ENCODE measurements at places on chromosomes 2 and 18.

DNA sequence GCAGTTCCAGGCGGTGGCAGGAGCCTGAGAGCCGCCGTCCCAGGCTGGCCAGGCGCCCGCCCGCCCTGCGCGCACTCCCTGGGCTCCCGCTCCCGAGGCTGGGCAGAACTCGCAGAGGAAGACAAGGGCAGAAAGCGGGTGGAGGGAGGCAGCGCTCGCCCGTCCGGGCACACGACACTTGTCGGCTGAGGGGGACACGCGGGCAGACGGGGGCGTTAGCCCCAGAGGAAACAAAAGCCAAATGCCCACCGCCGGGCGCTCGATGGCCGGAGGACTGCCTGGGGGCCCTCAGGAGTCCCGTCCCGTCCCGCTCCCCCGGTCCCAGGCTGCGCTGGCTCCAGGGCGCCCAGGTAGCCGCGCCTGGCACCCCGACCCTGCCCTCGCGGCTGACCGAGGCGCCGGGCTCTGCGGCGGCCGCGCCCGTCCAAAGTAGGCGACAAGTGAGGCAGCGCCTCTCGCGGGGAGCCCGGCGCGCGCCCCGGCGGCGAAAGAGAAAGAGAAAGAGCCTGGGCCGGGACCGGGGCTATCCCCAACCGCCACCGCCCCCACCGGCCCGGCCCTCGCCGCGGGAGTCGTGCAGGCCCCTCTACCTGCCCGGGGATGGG lies 491 bp downstream of the L3MBTL4 start:
- DNase-seq, result peak; percentile 87

- DNase-seq, result no peak
These were observed 34.9 kb upstream of the ARMC9 start for GRCh38 chr2:231163414-231164095.

DNA sequence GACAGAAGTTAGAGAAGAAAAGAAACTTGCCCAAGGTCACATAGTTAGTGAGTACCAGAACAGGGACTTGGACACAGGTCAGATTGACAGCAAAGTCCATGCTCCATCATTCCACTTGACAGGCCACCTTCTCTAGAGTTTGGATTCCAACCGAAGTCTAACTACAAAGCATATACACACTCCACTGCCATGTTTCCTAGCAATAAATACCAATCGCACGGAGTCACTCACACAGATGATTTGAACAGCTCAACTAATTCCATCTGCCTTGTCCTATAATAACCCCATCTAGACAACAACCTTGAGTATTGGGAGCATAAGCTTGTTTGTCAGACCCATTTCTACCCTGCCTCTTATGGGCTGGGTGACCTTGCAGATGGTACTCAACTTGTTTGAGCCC lies 334.6 kb upstream of the MGAT5 start:
- DNase-seq, result no peak

GRCh38 chr2:236001166-236001828 lies 166.9 kb downstream of the GBX2 start:
- DNase-seq, result no peak

DNA sequence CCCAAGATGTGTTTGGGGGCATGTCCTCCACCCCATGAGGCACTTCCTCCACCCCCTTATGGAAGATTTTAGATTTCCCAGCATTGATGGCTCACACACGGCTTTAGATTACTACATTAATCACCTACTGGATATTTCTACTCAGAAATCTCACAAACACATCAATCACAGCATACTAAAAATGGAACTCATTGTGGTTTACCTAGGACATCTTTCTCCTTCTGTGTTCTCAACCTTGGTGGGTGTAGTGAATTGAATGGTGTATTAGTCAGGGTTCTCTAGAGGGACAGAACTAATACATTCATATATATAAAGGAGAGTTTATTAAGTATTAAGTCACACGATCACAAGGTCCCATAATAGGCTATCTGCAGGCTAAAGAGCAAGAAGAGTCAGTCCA lies 82.1 kb upstream of the CYRIA start:
- DNase-seq, result no peak

DNA sequence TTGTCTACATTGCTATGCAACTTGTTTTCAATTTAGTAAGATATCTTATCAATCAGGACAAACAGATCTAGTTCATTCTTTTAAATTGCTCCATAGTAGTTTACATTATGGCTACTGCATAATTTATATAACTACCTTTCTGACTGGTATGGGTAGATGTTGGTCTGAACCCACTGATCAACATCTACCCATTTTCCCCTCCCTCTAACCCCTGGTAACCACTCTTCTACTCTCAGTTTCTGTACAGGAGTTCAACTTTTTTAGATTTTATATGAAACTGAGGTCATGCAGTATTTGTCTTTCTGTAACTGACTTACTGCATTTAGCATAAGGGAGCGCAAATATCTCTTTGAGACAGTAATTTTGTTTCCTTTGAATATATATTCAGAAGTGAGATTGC lies 73.2 kb downstream of the ITSN2 start:
- no peak for DNase-seq

GRCh38 chr2:145741181-145741580 lies 1221.3 kb upstream of the ZEB2 start:
- DNase-seq, result no peak

GRCh38 chr2:146807568-146808168 lies 1037.2 kb upstream of the ACVR2A start:
- no peak for DNase-seq

GRCh38 chr2:77169426-77169825 lies 352.8 kb downstream of the LRRTM4 start:
- no peak for DNase-seq

- DNase-seq, result no peak
These were observed 217.8 kb downstream of the BCL11A start for GRCh38 chr2:60335533-60336237.

DNA sequence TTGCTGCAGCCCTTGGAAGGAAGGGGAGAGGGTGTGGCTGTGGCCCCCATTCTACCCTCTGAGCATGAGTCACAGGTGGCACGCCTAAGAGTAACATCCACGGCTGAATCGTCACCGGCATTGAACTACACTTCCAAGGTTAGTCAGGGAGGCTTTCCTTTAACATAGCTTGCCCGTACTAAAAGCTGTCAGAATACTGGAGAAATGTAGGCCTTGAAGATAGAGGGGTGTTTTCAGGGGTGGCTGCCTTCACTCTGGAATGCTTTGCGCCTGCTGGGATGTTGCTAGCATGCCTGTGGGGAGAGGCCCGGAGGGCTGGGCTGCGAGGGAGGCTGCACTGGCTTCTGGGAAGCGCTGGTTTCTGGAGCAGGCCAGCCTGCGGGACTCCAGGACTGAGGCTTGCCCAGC lies 333.7 kb downstream of the AGAP1 start:
- no peak for DNase-seq

- DNase-seq, result no peak
These were observed 240.9 kb upstream of the APCDD1 start for GRCh38 chr18:10213526-10213925.

- DNase-seq, result no peak
These were observed 139.8 kb downstream of the GPD2 start for GRCh38 chr2:156576005-156576404.

GRCh38 chr2:69816923-69817542 lies 12.4 kb upstream of the GMCL1 start:
- DNase-seq, result no peak

DNA sequence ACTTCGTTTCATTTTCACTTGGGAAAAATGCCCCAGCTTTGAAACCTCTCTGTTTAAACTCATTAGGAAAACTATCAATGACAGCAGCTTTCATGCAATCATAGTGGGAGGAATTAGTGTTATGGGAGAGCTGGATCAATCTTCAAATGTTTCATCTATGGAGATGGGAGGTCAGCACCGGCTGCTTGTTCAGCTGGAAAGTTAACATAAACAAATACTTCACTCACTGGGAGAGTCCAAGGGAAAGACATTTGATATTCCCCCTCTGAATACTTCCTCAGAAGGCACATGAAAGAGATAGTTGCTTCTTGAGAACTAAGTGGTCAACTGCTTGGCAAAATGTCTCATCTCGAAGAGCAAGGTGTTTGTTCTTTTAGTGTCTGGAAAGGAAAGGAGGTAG lies 7.3 kb downstream of the LYPD1 start:
- DNase-seq, result no peak

DNA sequence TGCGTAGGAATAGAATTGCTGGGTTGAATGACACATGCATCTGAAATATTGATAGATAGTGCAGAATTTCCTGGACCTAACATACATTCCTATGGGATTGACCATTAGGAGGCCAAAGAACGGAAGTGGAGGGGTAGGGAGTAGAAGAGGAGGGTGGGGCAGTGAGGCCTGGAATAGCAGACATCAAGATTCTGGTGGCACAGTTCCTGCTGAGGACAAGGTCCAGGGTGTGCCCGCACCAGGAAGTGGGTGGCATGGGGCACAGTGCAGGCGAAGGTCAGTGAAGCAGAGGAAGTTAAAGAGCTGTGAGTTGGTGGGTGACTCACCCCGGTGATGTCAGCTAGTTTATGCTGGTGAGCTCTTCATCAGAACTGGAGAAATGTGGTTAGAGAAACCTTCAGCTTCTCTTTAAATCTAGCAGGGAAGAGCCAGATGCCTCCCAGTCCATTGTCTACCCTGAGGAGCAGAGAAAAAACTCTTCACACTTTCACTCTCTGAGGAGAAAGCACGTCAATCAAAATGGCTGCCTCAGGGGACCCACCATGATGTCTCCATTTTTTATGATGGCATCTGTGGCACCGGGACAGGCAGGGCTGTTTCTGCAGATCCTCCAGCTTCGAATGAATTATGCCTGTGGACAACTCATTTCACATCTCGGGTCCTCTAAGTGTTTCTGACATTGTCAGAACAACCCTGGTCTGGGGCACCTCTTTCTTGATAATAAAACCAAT lies 55.9 kb upstream of the CTLA4 start:
- DNase-seq, result peak; percentile 89

- DNase-seq, result no peak
These were observed 209.8 kb downstream of the PHLPP1 start for GRCh38 chr18:62925031-62925688.

- DNase-seq, result no peak
These were observed 86.8 kb upstream of the PXDN start for GRCh38 chr2:1830936-1831619.

- DNase-seq, result no peak
These were observed 201.8 kb upstream of the GALNT5 start for GRCh38 chr2:157055660-157056199.

DNA sequence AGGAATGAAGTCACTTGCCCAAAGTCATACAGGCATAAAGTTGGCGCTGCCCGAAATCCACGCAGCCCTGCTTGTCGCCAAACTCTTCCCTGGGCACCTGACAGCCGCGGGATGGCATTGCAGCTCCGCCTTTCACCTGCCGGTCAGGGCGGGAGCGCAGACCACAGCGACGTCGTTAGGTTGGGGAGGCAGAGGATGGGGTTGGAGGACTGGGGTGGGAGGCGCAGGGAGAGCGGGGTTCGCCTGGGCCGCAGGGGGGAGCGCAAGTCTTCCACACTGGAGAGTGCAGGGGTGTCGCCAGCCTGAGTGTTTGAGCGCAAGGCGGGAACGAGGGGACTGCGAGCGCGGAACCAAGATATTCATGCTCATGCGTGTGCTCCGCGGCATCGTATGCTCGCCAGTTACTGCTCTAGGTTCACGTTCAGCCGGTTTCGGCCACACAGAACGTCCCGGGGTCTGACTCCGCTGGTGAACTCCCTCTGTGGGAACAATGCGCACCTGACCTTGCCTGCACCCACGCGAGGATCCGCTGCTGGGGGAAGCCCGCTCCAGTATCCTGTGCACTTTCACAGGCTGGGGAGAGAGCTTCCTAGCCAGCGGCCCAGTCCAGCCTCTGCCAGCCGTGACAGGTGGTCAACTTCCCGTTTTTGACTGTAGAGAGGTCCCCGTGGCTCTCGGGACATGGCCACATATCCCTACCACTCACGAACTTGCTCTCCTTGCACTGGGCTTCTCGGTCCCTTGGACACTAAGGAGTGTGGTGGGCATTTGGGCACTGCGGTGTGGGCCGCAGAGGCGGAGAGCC lies 767 bp upstream of the NPPC start:
- peak; percentile 42 for DNase-seq

- no peak for DNase-seq
These were observed 73.6 kb downstream of the NPAS2 start for GRCh38 chr2:100893392-100894104.

DNA sequence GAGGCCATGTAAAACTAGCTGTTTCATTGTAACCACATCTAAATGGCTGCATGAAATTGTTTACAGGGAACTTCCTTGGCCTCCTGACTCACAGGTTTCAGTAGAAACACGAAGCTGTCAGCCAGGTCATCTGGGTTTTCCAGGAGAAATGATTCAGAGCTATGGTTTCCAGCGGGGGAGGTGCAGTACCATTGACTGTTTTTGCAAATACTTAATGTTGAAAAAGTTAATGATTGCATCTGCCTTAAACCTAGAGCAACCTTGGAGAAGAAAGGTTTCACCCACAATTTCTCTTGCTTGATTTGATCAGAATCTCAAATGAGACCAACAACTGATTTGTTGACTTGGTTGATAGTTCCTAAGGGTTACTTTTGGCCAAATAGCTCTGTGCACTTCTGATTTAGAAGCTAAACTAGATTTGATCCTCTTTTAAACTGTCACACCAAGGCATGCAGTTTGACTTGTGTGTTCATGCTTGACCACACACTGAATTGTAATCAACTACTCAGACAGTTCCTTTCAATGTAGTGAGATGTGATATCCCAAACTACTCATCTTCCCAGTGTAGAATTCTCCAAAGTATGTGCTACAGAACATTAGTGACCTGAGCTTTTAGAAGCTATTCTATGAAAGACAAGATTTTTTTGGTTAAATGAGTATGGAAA lies 193.5 kb upstream of the CHST9 start:
- no peak for DNase-seq

GRCh38 chr2:26352892-26353291 lies 6.3 kb upstream of the ADGRF3 start:
- DNase-seq, result no peak

DNA sequence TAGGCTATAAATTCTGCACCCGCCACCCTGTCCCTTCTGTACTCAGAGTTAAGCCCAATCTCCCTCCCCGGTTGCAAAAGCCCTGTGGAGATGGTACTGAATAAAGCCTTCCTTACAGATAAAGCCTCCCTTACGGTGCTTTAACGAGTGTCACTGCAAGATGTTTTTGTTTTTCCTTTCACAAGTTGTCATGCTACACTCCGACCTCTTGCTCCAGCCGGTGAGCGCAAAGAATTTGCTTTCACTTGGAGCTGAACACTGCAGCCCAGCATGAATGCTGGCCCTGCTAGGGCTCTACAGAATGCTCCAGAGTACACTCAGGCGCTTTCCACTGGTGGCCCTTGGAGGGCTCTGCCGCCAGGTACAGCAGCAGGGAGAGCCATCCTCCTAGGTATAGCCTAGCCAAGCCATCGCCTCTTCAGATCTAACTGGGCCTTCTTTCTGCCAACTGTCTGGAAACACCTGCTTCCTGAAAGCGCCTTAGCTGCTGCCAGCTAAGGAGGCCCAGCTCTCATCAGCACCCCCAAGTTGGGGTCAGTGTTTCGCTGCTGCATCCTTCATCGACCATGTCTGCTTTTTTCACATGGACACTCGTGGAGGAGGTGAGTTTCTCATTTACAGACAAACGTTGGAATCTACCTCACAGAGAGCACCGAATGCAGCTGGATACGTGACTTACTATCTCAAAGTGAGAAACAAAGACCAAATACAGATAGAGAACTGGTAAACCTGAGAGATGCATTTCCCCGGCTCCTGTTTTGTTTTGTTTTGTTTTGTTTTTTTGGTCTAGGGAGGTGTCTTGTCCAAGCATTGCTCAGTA lies 13.4 kb upstream of the CREG2 start:
- no peak for DNase-seq

GRCh38 chr2:241316825-241317224 lies 1.1 kb downstream of the SEPTIN2 start:
- DNase-seq, result no peak
